ENCODE measurements at places on chromosomes 1 and 21.

- DNase-seq: no peak
Observed at GRCh38 chr1:218315638-218316037, 29.5 kb upstream of the TGFB2 start.

- no peak for DNase-seq
Observed at GRCh38 chr1:160862203-160863060, at the start of gene CD244. CD244 (minus strand) TSS chr1:160862887; CDS start chr1:160862677, 210 bp downstream.

- DNase-seq: no peak
Observed at GRCh38 chr1:25991937-25992688, 5.8 kb downstream of the PAFAH2 start.

DNA sequence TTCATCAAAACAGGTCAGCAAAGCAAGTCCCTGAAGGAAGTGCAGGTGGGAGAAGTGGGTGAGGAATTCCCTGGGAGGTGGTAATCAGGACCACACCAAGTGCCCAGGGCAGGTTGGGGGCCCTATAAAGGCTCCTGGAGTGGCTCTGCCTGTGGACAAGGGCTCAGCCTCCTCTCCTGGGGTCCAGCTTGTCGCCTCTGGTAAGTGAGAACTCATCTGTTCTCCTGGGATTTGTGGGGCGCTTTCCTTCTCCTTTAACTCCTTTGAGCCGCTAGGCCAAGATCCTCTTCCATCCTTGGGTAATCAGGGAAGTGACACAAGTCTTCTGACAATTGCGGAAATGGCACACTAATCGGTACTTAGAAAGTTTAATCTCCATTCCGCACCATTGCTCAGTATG, at the start of gene SPRR4:
TSS of gene SPRR4 (plus strand) at position 154 of the 400 bp plus-strand sequence. CDS start 1,243 bp downstream, outside the sequence.
- DNase-seq: no peak

DNA sequence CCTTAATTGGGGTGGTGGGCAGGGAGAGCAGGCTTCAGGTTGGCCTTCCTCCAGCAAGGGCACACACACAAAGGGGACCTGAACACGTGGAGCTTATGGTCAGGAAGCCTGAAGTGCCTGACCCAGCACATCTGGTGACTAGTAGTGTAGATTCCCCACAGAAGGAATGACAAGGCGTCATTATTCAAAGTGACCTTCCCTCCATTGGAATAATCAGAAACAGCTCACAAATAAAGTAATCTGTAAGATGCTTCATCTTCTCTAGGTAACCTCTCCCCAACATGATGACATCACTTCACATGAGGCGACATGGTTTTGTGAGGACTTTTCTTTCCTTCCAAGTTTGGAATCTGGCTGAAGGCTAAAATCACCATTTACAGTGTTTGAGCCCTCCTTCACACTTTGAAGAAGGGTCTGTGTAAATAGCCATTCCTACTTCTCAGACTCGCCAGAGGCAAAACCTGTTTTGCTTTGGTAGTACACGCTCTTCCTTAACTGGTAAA, 32.8 kb upstream of the ERG start:
- no peak for DNase-seq

DNA sequence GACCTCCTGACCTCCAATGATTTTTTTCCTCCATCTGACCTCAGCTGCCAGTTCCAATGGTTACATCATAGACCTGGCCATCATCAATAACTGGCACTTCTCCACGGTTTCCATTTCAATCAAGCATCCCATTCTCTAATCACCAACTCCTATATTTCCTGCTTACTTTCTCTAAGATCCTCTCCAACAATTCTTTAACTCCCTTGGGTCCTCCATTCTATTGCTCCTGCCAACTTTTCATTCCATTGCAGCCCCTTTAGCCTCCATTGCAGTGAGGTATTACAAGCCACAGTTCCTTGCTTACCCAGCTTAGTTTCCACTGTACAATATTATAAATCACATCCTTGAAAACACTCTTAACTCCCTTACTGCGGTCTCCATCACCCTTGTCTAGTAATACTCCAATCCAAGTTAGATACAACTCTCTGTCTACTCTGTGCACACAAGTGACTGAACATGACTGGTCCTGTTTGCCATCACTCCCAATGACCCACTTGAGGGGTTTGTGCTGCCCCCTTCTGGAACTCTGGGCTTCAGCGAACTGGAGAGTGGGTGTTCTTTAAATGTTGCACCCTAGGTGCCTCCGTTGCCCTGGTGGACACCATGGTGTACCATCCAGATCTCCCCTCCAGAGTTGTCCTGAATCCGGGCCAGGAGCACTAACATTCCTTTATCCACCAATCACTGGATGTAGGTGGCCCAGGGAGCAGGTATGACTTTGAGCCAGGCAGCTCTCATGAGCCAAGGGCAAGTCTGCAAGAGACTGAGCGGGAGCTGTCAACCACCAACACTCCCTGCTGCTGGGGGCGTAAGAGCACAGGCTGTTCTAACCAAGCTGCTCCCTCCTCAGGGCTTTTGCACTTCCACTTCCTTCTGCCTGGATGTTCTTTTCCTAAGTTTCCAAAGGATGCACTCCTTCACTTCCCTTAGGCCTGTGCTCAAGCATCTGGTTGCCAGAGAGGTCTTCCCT, 3.7 kb upstream of the FNDC7 start:
- DNase-seq: peak; percentile 43

DNA sequence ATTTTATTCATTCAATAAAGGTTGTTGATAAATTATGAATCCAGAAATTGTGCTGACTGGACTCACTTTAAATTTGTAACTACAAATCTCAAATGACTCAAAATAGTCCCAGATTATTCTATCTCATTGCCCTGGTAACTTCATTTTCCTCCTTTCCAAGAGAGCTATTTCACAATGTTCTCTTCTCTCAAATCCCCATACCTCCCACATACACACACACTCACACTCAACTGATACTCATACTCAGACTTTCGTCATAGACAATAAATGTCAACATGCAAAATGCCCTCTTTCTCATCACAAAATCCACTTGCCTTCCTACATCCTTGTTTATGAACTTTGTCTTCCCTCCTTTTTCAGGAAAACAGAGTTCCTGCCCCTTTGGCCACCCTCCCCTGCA, 33.3 kb downstream of the EXTL2 start:
- no peak for DNase-seq

- DNase-seq: no peak
Observed at GRCh38 chr1:236808564-236809130, 13.6 kb downstream of the MTR start.

GRCh38 chr1:235442788-235443429, 61.3 kb downstream of the B3GALNT2 start:
- no peak for DNase-seq

DNA sequence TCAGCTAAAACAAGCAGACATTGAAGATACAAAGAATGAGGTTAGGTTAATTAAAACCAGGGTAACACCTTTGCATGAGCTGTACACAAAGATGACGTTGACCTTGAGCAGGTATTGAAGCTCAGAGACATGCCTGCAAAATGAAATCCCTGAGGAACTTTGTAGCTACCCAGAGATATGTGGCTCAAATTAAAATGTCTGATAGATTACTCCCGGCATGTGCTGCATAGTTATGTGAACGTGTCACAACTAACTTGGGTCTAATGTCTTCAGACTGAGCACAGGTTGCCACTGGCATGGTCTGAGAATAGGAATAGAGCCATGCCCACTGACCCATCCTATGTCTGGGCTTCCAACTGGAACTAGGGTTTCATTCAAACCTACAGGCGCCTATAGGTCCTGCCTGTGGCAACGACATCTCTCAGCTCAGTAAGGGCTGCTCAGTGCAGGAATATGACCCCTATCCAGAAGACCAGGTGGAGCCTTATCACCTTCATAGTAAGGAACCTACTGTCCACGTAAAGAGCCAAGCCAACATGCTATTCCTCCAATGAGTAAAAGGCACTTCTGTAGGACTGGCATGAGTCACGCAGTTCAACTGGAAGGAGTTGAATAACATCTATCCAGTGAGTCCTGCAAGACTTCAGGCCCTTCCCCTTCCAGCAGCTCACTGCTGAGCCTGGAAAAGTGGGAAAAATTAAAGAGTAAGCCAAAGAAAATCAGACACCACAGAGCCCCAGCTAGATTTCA, 60.7 kb downstream of the PRKAB2 start:
- DNase-seq: no peak

- DNase-seq: no peak
Observed at GRCh38 chr1:62180639-62181038, 14.0 kb upstream of the L1TD1 start.

GRCh38 chr21:42861311-42861847, 18.0 kb downstream of the WDR4 start:
- DNase-seq: no peak

DNA sequence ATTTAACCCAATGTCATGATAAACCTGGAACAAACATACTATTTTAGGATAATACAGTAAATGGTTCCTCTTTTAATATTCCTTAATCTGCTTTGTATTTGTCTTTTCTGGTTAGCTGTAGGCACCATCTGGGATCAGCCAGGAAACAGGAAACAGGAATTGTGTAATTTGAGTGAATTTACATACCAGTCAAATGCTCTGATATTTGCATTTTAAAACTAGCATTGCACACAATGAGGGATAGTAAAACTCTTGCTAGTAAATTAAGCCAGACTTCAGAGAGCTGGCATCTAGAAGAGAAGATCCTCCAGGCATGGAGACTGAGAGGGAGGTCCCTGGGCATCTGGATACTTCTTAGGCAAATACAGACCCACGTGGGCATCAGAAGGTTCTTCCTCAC, 103.5 kb downstream of the HMCN1 start:
- DNase-seq: no peak

DNA sequence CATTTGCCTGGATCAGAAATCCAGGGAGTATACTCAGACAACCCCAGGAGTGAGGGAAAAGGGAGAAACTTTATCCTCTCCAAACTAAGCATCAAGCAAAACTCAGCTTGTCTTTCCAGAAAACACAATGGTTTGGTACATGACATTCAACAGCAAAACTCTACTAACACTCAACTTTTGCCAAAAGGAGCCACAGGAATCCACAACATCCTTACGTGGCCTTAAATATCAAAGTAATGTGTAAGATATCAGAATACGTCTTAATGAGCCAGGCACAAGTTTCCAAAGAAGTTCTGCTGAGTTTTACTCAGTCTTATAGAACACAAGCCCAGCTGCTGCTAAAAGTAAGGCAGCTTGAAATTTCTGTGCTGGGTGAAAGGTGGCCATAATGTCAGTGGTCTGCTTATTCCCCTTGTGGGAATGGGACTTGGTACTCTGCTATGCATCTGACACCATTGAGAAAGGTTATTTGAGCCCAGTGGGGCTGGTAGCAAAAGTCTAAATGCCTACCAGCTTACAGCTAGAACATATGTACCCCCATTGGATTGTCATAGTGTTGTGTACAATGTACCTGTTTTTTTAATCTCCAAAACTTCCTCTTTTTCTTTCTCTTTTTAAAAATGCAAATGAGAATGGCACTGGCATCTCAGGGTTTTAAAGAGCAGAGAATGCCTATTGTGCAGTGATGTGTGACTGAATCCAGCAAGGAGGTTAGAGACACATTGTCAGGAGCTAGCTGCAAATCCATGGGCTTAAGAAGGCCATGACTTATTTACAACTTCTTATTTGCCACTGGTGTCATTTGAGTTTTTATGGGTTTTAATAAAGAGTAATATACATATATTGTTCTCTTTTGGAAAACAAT, 62.0 kb upstream of the ST6GALNAC3 start:
- no peak for DNase-seq

DNA sequence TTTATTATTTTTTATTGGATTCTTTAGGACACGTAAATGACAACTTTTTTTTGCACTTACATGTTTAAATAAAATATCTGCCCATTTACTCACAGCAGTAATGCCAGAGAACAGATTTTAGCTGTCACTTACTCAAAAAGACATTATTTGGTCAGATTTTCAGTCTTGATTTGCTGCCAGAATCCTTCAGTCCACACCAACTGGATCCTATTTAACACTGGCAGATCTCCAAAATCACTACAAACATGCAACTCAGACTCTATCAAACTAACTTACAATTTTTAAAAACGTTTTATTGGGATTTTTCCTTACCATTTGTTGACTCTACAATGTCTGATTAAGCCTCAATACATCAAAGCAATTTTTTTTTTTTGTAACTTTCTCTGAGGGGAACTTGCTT, 11.1 kb downstream of the ATP6V1G3 start:
- no peak for DNase-seq

DNA sequence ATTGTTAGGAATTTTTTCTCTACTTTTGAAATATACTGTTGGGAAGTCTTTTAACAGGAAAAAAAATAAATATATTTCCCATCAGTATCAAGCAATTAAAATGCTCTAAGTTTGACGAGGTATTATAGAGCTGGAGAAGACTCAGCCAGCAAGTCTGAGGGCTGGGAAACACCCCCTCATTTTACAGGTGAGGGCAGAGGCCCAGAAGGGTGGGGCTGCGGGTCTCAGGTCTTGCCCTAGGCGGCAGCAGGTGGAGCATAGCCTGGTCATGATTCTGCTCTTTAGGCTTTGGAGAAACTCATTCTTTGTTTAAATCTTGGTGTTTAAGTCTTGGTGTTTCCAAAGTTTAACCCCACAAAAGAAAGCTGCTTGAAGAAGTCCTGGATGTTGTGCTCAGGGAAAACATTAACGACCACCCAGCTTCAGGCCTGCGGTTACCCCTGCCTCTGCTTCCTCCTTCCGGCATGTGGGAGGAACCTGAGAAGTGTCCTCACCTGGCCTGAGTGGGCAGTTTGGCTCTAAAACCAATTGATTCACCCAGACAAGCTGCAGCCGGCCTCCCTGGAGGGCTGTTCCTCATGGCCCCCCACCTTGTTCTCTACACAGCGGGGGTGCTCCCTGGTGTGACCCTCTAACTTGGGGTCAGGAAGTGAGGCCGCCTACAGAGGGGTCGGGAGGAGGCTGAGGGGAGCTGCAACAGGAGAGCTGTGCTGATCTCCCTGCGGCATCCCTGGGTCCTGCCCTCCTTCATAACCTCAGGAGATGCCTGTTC, 41.7 kb downstream of the OLFML2B start:
- DNase-seq: no peak

DNA sequence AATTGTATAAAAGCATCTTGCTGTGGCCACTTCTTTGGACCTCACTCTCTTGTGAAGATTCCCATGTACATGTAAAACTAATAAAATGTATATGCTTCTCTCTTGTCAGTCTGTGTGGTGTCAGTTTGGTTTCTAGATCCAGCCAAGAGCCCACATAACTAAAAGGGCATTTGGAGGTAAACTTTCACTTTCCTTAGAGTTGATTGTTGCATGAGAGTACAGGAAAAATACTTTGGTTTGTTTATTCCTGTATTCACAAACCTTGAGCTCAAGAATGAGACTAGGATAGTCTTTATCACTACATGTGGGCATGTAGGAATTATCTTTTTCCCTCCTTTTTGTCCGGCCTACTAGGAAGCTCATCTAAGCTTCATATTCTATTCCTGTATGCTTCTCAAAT, 50.9 kb downstream of the KCTD3 start:
- DNase-seq: no peak

GRCh38 chr1:5979536-5980313, 12.5 kb downstream of the NPHP4 start:
- DNase-seq: no peak

DNA sequence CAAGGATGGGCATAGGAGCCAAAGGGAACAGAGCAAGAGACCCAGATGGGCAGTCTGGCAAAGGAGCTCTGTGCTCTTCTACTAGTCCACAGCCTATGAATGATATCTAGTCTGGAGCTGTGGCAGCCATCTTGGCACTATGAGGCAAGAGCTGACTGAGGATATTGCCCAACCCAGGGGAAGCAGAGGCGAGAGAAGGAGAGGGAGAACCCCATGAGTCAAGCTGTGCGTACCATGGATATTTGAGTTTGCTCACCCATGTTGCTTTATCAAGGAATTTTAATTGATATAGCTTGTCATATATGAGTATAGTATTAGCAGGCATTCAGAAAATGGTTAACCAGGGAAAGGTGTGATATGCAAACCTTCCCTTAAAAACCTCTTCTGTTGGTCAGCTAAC, 420.9 kb downstream of the PRDM2 start:
- no peak for DNase-seq

- no peak for DNase-seq
Observed at GRCh38 chr1:30885570-30886522, 22.7 kb downstream of the SDC3 start.

All from stimulated activated CD4-positive, alpha-beta T cell treated with anti-CD3 and anti-CD28 coated beads, Interleukin-2, amount 100 ng/mL, for 4 hours (primary cell).